CD4-positive, alpha-beta T cell treated with Interleukin-21 for 1 hour (primary cell): ENCODE measurements at places on chromosomes 11 and 22.

- DNase-seq, result no peak
These were observed 2.1 kb downstream of the LGALS12 start for GRCh38 chr11:63508009-63508408.

DNA sequence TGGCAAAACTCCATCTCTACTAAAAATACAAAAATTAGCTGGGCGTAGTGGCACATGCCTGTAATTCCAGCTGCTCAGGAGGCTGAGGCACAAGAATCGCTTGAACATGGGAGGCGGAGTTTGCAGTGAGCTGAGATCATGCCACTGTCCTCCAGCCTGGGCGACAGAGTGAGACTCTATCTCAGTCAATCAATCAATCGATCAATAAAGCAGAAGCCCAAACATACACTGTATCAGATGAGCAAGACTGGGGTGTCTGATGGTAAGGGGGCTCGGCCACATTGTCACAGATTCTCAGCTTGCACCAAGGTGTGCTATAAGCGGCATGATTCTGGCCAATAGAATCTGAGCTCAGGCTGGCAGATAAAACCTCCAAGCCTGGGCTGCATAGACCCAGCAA is 261.1 kb downstream of the BUD13 start:
- no peak for DNase-seq

DNA sequence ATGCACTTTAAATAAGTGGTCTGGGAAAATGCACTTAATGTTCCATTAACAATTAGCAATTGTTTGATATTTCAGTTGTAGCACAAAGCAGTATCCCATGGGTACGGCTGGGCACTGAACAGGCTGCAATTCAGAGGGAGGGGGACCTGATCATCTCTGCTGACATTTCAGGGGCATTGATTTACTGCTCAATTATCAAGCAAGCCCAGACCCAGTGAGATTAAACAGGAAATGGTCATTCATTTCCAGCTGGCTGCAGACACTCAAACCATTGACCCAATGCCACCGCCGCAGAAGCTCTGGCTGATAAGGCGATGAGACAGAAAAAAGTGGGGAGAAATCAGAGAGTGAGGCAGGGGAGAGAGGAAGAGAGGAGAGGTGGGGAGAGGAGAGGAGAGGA is 1.2 kb downstream of the GPR83 start:
- no peak for DNase-seq

DNA sequence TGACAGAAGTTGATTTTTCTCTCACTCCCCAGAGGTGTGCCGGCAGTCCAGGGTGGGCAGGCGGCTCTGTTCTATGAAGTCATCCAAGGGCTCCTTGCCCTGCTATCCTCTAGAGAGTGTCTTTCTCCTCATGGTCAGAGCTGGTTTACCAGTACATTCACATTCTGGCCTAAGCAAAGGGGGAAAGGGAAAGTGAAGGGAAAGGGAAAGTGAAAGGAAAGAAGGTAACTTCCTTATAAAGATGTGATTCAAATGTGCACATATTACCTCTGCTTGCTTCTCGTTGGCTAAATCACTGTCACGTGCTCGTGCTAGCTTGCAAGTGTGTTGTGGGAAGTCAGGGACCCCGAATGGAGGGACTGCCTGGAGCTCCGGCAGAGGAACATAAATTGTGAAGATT is 2.9 kb upstream of the HTATIP2 start:
- DNase-seq, result peak; percentile 72

DNA sequence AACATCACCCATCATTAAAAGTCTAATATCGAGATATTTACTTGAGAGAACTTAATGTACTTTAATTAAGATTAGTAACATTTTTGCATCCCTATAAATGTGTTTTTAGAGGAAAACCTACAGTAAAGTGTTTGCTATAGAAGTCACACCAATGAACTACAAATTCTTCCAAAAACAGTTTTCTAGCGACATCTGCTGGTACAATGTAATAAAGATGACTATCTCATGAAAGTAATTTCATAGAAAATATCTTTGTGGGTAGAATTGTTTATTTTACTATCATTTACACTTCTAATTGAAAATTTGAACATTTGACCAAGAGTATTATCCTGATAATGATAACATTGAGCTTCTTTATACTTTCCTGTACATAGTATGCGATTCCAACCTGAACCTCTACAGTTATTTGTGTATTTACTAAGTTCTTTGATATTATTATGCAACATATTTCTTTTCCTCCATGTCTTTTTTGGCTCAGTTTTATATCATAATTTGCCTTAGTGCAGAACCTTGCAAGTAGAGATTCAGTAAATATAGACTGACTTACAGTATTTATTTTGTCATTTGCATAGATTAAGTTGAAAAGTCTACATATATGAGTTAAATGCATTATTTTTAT is 252.7 kb downstream of the TMEM135 start:
- peak; percentile 63 for DNase-seq

- no peak for DNase-seq
These were observed 71.0 kb downstream of the BRD1 start for GRCh38 chr22:49756676-49757075.

- DNase-seq, result no peak
These were observed 450.8 kb downstream of the SOX6 start for GRCh38 chr11:15905366-15906104.

DNA sequence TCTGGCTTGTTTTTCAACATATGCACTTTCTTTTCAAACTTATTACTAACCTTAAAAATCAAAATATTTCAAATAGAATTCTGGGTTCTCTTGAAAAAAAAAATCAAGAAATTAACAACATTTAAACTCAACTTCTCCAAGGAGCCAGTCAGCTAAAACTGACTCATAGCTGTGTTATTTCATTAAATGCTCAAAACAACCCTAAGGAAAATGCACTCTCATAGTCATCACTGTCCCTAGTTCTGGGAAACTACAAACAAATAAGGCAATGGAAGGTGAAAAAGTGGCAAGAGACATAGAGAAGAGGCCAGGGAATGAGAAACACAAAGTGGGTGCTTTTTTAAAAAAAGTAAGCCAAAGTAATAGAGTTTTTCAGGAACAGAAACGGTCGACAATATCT is 4.1 kb upstream of the ARHGAP20 start:
- no peak for DNase-seq

- no peak for DNase-seq
These were observed 1087.1 kb downstream of the TBC1D22A start for GRCh38 chr22:47849576-47849975.

- no peak for DNase-seq
These were observed 97.1 kb downstream of the ME3 start for GRCh38 chr11:86575208-86575855.

GRCh38 chr11:70036971-70037882 is 40.9 kb upstream of the ANO1 start:
- DNase-seq, result no peak

- no peak for DNase-seq
These were observed 20.3 kb downstream of the ARHGAP20 start for GRCh38 chr11:110691926-110692325.

- no peak for DNase-seq
These were observed 189.3 kb downstream of the GUCY1A2 start for GRCh38 chr11:106828976-106829375.

DNA sequence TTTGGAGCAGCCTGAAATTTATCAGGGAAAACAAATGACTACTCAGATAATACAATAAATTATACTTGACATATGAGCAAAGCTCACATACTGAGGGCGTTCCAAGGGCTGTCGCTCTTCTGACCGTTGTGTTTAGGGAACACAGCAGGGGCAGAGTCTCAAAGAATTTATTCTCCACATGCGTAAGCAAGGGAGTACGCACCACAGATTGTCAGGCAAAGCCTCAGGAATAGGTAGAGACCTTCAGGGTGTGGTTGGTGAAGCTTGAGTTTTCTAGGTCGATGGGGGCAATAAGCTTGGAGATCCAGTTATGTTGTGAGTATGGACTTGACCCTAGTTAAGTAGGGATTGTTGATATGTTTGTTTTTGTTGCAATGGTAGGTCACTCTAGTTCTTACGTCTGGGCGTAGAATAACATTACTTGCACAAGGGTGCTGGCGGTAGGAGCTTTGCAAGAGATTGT is 830 bp downstream of the ACAT1 start:
- no peak for DNase-seq

DNA sequence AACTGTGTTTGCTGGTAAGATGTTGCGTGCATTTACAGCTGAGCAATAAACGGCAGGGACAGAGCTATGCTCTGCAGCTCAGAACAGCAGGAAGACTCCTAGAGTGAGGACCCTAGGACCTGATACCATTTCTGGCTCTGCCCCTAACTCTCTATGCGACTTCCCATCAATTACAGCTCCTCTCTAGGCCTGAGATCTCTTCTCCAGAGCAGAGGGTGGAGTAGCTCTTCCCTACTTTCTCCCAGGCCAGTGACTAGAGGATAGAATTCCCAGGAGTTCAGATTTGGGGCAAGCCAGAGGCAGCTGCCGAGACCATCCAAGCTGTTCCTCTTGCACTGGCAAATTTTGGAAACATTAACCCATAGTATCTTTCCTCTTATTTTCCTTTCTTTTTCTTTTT is 12.8 kb upstream of the SCGB1A1 start:
- DNase-seq, result no peak

DNA sequence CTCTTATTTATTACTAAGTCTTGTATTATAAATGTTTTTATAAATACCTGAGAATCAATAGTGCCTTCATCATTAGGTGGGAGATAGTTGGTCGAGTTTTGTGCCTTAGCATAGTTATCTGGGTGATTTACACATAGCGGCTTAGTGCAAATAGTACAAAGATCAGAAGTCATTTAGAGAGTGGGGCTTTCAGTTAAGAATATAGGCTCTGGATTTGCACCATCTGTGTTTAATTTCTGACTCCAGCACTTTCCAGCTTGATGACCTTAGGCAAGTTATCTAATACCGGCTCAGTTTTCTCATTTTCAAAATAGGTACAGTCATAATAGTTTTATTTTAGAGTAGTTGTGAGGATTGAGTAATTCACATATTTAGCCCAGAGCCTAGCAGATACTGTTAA is 26.4 kb downstream of the PDE3B start:
- DNase-seq, result no peak

DNA sequence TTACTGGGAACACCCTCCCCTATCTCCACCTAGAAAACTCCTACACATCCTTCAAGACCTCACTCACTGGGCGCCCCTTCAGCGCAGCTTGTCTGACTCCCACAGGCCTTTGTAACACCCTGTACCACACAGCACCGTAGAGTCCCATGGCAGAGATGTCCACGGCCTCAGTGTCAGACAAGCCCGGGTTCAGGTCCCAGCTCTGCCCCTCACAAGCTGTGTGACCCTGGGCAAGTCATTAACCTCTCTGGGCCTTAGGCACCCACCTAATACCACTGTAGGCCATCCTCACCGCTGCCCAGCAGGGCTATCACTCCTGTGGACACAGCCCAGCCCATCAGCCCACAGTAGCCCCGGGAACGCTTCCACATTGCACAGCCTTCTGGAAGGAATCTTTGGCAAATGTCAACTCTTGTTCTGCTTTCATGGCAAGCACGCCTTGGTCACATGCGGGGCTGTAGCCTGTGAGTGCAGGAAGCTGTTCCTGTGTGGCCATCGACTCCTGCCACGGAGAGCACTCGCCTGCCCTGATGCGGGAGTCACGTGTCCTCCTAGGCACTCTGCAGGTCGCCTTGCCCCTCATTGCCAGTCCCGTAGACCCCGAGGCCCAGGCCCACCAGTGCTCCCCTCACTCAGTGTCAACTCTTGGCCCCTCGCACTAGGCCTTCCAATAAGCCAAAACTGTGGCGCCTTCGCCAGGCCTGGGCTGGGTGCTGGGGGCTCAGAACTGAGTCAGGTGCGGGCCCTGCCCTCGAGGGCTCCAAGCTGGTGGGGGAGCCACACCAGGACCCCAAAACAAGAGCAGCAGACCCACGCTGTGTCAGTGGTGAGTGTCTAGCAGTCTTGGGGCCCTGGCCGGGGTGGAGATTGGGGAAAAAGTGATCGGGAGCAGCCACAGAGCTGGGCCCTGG is 32.9 kb upstream of the RFPL3 start:
- no peak for DNase-seq

DNA sequence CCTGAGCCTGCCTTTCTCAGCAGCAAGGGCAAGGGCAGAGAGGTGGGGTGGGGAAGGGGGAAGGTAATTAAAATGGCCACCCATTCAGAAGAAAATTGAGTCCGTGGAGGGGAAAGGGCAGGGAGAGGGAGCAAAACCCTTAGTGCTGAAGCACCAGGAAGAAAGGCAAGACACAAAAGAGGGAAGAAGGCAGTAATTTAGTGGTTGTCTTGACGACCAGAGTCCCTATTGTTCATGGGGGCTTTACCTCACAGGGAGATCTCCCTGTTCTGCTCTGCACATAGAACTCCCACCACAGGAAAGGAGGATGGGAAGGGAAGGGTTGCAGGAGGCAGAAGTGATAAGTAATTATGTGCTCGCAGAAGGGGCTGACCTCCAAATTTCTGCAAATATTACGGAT is 23.4 kb downstream of the SNX19 start:
- DNase-seq, result no peak

- no peak for DNase-seq
These were observed 34.0 kb downstream of the IRAG1 start for GRCh38 chr11:10659339-10660216.

DNA sequence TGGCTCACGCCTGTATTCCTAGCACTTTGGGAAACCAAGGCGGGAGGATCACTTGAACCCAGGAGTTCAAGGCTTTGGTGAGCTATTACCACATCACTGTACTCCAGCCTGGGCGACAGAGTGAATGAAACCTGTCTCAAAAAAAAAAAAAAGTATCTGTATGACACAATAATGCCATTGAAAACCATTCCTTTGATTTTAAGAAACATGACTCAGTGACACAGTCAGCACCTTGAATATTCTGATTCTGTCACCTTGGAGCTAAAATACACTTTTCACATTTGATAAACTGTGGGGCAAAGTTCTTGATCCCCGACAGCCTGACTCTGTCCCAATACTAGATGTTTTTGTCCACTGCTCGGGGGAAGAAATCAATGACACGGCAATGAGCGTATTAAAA is 16.7 kb upstream of the ELFN2 start:
- DNase-seq, result no peak

DNA sequence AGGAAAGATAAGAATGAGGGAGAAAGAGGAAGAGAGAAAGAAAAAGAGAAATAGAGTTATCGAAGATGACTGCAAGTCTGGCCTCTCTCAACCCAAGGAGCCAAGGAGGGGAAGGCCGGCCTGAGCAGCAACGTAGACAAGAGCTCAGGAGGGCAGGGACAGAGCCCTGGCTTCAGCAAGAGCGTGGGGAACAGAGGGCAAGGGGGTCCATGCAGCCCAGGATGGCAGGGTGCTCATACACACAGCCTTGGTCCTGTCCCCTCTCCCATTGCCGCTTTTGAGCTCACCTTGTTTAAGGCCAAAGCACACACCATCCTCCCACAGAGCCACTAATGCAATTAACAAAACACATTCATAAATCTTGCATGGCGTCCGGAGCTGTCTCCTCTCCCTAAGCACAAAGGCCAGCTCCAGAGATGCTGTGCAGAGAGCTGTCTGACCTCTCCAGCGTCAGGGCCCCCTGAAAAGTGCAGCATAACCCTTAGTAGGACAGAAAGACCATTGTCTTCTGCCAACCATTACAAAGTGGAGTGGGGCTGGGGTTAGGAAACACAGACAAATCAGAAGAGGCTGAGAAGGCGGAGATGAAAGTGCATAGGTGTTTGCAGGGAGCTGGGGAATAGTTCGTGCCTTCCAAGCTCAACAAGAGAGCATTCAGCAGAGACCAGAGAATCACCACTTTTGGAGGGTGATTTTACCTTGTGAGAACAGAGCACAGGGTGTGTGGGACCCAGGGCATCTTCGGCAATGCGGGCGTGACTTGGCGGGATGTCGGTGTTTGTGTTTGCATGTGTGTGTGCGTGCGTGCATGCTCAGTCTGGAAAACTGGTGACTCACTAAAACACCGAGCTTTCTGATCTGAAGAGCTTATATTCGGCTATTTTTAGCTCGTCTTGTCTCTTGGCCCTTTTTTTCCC is 28.2 kb upstream of the JAM3 start:
- DNase-seq, result no peak
